ENCODE measurements at places on chromosomes 3 and 15.

GRCh38 chr15:49225572-49226281 is 55.7 kb downstream of the GALK2 start:
- DNase-seq, result peak; percentile 53

DNA sequence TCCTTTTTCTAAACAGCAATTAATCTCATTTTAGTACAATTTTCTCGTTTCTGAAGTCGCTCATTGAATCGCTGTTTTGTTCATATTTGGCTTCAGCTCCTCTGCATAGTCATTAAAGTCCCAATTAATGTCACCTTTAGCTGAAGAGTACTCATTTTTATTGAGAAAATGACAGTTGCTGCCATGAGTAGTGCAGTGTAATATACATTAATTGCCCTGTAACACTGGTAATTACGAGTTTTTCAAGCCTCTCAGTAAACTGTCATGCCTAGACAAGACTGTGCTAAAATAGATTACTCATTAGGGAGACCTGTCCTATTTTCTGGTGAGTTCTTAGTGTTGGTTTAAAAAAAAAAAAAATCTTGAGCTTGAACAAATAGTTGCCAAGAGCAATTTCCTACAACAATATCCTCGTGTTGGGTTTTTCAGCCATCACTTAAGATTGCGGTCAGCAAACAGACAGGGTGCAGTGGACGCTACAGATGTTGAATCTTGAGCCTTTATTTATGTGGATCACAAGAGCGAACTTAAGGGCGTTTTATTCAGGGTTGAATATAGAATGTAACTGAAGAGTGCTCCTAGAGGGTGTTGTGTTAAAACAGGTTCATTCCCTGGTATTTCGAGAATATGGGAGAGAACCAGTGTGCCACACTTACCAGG is 176.0 kb downstream of the CDIN1 start:
- no peak for DNase-seq

DNA sequence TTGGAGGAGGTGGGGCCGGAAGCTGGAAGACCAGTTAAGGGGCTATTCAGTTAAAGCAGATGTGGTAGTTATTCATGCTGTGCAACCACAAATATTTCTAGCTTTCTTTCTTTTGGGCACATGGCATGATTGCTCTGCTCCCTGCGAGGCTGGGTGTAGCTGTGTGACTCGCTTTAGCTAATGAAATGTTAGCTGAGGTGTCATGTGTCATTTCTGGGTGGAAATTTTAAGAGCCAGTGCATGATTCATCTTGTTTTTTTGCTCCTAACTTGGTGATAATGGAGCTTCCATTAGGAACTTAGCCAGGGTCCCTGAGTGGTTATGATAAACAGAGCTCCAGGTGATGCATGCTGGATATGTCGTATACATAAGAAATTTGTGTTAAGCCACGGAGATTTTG is 300.6 kb downstream of the SATB1 start:
- DNase-seq, result peak; percentile 88

- no peak for DNase-seq
Observed at GRCh38 chr3:82475306-82475705, 713.9 kb upstream of the GBE1 start.

DNA sequence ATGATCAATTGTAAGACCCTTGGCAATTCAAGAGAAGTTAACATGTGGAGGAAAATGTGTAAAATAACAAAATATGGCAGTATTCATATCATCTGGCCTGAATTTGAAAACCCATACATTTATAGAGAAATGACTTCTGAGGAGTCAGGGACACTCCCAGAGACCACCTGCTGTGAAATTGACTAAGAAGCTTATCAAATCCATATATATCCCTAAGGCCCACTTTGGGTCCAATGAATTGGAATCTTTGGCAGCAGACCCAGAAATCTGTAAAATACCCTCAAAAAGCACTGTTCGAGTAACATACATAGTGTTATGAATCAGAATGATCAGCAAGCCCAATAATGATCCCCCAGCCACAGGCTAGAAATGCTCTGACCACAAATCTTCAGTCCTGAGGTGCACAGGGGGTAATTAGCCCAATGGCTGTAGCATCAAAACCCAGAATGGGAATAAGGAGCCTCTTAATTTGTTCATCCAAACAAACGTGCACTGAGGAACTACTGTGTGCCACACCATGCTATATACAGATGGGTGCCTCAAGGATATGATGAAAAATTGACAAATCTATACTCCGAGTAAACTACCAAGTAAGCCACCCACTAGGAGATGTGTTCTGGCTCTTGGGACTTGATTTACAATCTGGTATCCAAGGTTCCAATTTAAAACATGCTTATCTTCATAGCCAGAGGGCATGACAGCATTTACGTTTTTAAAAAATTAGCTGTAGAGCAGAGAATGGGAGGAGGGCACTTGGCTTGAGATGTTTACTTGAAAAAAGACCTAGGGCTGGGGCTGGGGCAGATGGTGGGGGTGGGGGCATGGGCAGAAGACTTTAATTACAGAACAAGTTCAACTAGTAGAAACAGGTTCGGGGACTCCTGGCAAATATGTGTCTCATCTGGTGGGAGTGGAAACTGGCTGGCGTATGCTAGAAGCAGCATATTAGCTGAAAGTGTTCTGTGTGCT is 9.1 kb upstream of the ARHGEF3 start:
- no peak for DNase-seq

DNA sequence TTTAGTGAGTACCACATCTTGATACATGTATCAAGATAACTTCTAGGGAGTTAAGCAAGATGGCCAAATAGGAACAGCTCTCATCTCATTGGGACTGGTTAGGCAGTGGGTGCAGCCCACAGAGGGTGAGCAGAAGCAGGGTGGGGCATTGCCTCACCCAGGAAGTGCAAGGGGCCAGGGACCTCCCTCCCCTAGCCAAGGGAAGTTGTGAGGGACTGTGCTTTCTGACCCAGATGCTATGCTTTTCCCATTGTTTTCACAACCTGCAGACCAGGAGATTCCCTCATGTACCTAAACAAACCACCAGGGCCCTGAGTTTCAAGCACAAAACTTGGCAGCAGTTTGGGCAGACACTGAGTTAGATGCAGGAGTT is 665.0 kb upstream of the CBLB start:
- peak; percentile 11 for DNase-seq

- no peak for DNase-seq
Observed at GRCh38 chr15:74141591-74141990, 11.2 kb downstream of the ISLR2 start.

- no peak for DNase-seq
Observed at GRCh38 chr15:77474310-77474988, 53.8 kb downstream of the HMG20A start.

DNA sequence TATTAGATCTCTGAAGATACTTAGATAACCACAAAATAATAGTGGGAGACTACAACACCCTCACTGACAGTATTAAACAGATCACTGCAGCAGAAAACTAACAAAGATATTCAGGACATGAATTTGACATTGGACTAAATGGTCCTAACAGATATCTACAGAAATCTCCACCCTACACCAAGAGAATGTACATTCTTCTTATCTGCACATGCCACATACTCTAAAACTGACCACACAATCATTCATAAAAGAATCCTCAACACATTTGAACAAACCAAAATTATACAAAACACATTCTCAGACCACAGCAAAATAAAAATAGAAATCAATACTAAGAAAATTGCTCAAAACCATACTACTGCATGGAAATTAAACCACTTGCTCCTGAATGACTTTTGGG is 116.3 kb downstream of the DTWD1 start:
- DNase-seq, result no peak

GRCh38 chr3:127568586-127568985 is 21.9 kb downstream of the TPRA1 start:
- DNase-seq, result no peak

DNA sequence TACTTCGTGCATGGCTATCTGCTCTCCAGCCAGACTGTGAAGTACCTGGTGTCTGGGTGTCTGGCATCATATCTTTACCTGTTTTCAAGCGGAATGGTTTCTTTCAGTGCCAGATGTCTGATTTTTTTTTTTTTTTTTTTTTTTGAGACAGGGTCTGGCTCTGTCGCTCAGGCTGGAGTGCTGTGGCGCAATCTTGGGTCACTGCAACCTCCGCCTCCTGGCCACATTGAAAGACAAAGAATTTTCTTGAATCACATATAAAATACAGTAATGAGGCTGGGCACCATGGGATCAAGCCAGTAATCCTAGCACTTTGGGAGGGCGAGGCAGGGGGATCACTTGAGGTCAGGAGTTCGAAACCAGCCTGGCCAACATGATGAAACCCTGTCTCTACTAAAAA is 2.8 kb upstream of the MESP1 start:
- no peak for DNase-seq

DNA sequence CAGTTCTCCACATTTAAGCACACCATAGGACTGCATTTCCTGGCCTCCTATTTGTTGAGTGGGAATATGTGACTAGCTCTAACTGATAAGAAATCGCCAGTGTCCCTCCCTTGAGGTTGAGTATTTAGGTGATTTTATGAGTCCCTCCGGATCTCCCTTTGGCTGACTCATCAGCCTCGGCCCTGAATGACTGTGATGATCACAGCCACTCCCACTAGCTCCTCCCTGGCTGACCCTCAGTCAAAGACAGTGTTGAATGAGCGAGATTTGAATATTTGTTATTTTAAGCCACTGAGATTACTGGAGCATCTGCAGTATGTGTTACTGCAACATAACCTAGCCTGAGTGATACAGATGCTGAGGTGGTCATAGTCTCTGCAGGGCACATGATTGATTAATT is 515.3 kb downstream of the EPHB1 start:
- no peak for DNase-seq

DNA sequence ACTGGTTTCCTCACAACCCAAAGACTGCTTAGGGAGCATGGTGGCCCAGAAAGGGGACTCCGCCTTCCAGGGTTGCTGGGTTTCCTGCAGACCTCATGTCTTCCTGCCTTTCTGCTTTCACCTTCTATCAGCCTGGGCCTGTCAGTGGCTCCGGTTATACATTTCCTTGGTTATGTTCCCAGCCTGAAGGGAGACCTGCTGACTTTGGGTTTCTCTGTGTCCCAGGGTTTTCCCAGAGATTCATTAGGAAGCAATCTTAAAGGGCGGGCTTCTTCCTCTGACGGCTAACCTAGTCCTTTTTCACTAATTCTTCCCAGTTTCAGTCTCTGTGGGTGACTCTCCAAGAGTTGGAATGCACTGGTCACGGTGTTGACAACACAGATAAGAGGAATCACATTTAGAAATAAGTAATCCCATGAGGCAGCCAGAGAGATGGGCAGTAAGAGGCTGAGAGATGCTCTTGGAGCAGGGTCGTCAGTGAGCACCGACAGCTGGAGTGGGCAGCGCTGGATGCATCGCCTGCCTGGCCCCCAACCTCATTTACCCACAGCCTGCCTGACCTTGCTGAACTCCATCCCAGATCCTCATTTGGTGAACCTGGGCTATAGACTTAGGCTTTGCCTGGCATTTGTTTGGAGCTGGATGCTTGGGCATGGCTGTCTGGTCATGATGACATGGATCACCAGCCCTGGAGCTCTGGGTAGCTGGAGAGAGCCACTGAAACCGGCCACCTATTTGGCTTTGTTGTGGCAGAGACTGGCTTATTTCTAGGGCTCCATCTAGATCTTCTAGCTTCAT is 10.0 kb upstream of the EHD4 start:
- no peak for DNase-seq

DNA sequence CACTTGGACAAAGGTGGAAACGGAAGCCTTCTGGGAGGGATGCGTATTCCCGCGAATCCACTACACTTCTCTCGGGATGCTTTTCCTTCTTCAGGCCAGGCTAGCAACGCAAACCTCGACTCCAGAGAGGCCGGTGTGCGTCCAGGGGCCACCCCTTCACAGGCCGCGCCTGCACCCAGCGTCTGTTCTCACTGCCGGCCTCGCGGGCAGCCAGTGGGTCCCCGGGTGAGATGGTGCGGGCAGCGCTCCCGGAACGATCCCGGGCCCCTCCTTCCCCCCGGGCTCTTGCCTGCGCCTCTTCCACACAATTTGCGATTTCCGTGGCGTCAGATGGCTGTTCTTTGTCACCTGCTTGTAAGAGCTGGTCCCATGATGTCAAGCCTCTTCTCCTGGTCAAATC is 27.3 kb downstream of the GABRA5 start:
- DNase-seq, result no peak

- no peak for DNase-seq
Observed at GRCh38 chr3:188779281-188779980, 392.3 kb upstream of the TPRG1 start.

Data from KBM-7 (cell line).